NCI-H1436 (cell line): ENCODE measurements at places on chromosomes 3 and 15.

- DNase-seq, result no peak
Measured at GRCh38 chr15:82871358-82871757, 61.9 kb downstream of the WHAMM start.

GRCh38 chr3:21524133-21524532 lies 226.9 kb downstream of the ZNF385D start:
- no peak for DNase-seq

- DNase-seq, result no peak
Measured at GRCh38 chr15:100131321-100132224, 210.2 kb downstream of the ADAMTS17 start.

GRCh38 chr3:97970956-97971620 lies 1.1 kb downstream of the RIOX2 start:
- DNase-seq, result no peak

GRCh38 chr3:69319652-69320051 lies 66.2 kb downstream of the FRMD4B start:
- DNase-seq, result no peak

DNA sequence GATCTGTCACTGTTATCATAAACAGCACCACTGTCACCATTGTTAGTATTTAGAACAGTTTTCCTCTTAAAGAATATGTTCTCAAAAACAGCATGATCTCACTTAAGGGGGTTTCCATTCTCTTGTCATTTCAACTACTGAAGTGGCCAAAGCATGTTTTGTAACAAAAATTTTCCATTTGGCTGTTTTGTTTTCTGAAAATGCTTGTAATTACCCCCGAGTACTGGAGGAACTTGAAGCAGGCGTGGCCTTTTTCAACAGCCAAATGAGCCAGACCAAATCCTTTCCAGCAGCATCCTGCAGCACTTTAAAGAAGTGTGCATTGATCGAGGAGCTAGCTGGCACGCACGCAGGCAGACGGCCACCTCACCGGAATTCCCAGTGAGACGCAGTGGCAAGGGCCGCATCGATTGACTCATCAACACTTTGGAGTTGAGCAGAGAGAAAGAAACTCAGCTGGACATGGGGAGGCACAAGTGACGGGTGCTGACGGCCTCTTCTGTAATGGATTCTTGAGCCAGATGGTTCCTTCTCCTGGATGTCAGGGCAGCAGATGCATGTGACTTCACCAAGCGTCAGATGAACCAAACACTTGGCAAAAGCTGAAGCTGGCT lies 234.3 kb upstream of the IGF1R start:
- no peak for DNase-seq

GRCh38 chr15:67296188-67296587 lies 41.6 kb downstream of the IQCH start:
- DNase-seq, result no peak

- no peak for DNase-seq
Measured at GRCh38 chr3:4782095-4782494, 197.1 kb upstream of the BHLHE40 start.

DNA sequence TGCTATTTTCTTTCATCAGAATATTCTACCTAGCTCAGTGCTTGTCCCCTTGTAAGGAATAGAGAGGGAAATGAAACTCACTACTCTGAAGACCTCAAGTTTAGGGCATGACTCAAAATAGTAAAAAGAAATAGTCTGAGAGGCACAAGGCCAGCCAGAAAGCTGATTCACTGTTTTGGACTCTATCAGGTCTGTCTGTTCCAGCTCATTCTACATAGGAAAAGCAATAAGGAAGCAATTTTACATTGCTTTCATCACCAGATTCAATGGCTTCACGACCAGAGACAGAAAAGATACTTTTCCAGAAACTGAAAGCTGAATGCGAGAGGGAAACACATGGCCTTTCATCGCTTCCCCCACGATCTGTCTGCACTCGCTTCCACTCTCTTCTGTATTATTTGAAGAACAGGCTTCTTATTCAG lies 276.0 kb downstream of the GBE1 start:
- DNase-seq, result no peak

- DNase-seq, result no peak
Measured at GRCh38 chr3:98791341-98792325, 28.5 kb downstream of the ST3GAL6 start.

- no peak for DNase-seq
Measured at GRCh38 chr3:134535186-134535970, 49.5 kb downstream of the CEP63 start.

GRCh38 chr3:59327376-59327808 lies 277.6 kb upstream of the CFAP20DC start:
- DNase-seq, result no peak

DNA sequence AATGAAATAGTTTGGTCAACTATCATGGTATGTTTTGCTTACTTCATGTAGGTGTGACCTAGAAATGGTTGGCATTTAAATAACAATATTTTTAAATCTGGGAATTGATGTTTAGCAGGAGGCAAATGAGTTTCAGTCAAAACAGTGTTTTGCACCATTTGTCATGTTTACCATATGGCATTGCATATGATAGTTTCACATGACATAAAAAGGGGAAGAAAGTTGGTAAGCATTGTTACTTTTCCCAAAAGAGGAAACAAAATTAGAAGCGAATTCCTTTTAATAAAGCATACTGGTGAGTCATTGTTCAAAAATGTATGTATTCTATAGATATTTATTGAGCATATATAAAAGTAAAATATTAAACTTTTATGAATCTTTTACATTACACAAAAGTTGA lies 2.3 kb downstream of the RNF13 start:
- no peak for DNase-seq

DNA sequence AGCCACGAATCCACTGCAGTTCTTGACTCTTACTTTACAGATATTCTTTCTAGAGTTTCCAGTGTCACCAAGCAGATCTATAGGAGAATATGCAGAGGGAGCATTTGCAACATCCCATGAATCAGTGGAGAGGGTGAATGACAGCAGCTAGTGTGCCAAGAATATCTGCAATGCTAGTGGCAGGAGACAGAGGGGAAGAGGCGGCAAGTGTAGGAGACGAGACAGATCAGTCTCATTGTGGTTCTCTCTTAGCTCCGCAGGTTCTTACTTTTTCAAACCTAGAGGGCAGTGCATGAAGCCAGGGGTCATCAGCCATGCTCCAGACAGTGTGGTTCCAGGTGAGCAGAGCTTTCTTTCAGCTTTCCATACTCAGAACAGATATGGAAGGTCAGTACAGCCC lies 744 bp downstream of the ZNF619 start:
- DNase-seq, result no peak

DNA sequence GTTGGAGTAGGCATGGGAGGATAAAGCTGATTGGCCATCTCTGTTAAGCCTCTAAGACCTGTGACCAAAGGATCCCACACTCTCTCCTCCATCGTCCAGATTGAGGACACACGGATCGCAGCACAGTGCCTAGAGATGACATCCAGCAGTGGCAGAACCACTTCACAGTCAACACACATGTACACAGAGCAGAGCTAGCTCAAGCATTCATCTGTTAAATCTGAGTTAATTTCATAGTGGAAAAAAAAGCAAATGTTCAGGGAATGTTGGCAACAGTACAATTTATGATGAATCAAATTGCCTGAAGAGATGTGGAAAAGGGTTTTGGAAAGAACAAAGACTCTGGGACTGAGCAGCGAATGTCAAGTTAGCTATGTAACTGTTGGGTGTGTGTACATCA lies 108.1 kb upstream of the PLAAT1 start:
- no peak for DNase-seq

GRCh38 chr15:92244703-92245102 lies 149.0 kb upstream of the ST8SIA2 start:
- DNase-seq, result no peak

DNA sequence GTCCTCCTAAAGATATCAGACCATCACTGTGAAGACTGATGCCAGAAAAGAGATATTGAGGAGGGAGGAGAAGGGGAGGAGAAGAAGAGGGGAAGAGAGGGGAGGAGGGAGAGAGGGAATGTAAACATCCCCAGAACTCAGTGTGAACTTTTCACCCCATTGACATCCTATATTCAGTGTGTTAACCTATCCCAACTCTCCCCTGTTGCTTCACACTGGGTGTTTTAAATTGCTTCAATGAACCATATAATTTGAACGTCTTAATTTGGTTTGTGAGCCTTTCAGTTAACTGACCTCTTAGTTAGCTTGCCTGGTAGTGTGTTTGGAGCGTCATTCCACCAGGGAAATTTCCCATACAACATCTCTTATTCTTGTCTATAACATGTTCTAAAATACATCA lies 29.8 kb upstream of the PTPRG start:
- DNase-seq, result no peak

GRCh38 chr3:184498986-184499606 lies 62.5 kb upstream of the EPHB3 start:
- no peak for DNase-seq

DNA sequence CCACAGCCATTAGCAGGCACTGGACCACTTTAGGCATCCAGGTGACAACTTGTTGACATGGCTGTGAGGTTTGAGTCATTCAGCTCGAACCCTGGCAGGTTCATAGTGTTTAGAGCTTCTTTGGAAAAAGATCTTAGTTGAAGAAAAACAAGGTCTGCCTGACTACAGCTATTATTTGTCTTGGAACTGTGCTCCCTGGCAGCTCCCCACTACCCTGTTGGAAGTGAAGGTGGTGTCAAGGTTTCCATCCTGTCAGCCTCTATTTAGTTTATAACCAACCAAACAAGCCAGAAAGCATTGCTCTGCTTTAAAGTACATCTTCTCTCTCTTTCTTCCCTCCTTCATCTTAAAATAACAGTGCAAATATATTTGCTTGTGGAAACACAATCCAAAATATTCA lies 56.8 kb downstream of the KAT2B start:
- no peak for DNase-seq

DNA sequence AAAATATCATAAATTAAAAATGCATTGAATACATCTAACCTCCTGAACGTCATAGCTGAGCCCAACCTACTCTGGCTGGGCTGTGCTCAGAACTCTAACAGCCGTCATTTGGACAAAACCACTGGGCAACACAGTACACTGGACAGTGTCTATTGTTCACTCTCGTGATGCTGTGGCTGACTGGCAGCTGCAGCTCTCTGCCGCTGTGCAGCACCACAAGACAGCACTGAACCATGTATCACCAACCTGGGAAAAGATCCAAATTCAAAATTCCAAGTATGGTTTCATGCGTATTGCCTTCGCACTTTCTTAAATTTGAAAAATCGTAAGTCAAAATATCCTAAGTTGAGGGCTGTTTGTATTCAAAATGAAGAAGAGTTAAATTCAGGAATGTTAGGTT lies 145.1 kb upstream of the CNTN4 start:
- no peak for DNase-seq

- DNase-seq, result no peak
Measured at GRCh38 chr3:111733154-111733553, 125.9 kb upstream of the PHLDB2 start.

GRCh38 chr3:117035745-117036144 lies 326.2 kb downstream of the TUSC7 start:
- no peak for DNase-seq

DNA sequence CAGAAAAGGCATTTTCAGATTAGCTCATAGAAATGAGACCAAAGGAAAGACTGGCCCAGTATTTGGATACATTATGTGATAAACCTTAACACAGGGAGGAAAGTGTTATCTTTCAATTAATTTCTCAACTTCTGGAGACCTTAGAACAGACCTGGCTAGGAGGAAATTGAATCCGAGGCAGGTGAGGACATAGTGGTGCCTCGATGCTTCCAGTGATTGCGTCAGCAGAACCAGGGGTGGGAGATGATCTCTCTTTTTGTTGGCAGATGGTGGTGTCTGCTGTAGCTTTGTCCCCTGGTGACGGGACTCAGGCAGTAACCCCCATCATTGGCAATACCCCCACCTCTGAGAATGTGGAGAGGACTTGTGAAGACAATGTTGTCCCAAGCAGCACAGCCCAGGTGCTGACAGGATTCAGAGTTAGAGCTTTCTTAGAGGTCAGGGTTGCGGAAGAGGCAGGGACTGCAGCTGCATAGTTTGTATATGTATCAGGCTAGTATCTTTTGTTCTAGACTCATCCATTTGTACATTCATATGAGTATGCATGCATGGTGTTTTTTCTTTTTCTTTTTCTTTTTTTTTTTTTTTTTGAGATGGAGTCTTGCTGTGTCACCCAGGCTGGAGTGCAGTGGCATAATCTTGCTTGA lies 27.9 kb upstream of the MUC20 start:
- DNase-seq, result no peak

DNA sequence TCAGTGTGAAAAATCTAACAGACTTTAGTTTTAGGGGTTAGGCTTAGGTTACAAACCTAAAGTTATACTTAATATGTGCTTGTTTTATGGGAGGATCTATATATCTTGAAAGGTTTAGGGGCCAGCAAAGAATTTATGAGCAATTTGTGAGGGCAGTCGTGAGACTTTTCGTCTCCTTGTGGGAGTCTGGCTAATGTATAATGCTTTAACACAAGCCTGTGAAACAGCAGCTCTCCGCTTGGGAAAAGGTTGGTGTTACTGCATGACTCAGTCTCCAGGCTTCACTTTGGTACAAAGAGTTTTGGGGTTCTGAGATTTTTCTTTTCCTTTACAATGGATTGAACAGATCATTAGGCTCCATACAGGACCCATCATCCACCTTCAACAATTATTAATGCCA lies 79.0 kb upstream of the MFGE8 start:
- no peak for DNase-seq

DNA sequence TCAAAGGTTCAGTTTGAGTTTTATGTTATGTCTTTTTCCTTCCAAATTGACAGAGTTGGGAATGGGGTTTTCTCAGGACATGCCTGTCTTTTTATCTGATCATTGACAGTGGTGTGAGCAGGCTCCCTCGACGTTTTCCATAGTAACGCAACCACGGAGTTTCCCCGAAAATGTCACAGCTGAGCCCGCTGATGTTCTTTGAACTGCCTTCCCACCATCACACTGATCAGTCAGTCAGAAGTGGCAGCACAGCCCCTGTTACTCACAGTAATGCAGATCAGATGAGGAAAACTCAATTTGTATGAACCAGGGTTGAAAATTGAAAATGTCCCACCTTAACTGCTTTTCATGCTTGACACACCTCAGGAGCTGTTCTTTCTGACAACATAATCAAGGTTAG lies 210.4 kb downstream of the NECTIN3 start:
- no peak for DNase-seq

- DNase-seq, result no peak
Measured at GRCh38 chr15:60685346-60685937, 206.5 kb upstream of the ICE2 start.

DNA sequence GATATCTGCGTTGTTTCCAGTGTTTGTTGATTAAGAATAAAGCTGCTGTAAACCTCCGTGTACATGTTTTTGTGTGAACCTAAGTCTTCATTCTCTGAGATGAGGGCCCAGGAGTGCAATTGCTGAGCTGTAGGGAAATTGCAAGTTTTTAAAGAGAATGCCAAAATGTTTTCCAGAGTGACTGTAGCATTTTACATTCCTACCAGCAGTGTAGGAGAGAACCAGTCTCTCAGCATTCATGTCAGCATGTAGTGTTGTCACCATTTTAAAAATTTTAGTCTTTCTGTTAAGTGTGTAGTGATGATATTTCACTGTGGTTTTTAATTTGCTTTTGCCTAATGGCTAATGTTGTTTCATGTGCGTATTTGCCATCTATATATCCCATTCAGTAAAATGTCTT lies 3.4 kb upstream of the MGLL start:
- no peak for DNase-seq

DNA sequence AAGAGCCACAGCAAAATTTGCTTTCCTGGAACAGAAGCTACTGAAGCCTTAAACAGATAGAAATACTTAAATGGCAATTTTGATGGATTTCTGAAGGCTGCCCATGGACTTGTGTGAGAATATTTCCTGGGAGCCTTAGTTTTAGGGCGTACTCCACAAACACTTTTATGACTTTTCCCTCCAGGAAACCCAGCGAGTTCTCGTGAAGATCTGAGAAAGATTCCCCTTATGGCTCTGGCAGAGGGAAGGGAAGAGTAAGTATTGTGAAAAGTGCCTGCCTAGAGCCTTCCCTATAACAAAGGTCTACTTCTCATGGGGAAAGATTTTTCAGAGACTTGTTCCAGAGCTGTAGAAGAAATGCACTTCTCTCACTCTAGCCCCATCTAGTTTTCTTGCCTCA lies 31.1 kb upstream of the TRAT1 start:
- no peak for DNase-seq
